ENCODE measurements at places on chromosomes 12 and 14.

DNA sequence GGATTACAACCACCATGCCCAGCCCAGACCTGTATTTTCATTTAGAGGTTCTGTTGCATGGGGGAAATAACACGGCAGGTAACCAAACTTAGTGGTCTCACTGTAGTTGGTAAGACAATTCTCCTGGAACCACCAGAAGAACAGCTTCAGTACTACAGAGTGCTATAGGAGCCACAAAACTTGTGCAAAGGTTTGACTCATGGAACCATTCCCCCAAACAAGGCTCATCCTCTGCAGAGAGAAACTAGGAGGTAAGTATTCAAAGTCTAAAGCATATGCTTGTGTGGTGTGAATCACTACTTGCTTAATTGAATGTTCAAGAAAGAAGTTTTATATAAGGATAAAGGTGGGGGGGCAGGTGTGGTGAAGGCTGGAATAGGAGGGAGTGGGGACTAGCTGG, 58.7 kb downstream of the GNS start:
- DNase-seq, result no peak

GRCh38 chr12:46217541-46218321, 51.1 kb downstream of the SLC38A1 start:
- DNase-seq, result no peak

GRCh38 chr12:130184404-130185090, 22.3 kb downstream of the FZD10 start:
- no peak for DNase-seq

DNA sequence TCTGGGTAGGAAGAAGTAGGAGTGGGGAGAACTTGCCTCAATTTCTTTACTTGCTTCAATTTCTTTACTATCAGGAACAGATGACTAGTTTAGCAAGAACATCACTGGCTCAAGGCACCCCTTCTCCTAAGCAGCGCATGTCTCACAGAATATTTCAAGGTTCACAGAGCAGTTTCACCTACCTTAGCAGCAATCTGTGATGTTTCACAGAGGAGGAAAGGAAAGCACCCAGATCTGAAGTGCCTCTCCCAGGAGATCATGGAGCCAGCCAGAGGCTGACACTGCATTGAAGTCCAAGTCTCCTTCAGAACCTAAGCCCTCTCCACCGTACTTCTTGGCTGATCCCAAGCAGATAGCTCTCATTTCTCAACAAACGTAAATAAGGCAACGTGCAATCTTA, 118.7 kb upstream of the PCED1B start:
- DNase-seq, result no peak

DNA sequence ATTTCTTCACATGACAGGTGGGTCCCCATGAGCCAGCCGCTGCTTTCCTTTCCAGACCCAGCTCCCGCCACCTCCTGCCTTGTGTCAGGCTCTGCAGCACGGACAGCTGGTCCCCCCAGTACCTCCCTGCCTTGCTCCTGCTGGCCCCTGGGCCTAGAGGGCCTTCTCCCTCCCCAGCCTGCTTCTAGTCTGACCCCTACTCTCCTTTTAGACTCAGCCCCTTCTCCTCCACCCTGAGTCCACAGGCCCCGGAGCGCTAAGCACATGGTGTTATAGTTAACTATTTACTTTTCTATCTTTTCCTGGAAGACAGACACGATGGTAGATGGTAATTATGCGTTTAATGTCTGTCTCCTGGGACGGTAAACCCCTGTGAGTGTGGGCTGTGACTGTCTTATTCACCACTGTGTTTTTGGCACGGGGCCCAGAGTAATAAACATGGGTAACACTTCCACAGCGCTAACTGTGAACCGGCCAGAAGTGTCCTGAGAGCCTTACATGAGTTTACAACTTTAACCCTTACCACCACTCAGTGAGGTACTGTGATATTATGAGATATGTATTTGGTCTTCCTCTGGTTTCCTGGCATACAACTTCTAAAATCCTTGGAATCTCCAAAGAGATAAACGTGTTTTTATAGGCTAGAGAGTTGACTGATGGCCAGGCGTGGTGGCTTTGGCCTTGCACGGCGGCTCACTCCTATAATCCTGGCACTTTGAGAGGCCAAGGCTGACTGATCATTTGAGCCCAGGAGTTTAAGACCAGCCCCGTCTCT, 41.2 kb downstream of the DGLUCY start:
- peak; percentile 29 for DNase-seq

- no peak for DNase-seq
Measured at GRCh38 chr12:119136811-119137410, 41.8 kb upstream of the HSPB8 start.
